ENCODE measurements at places on chromosomes 4 and X.
A peak's percentile ranks its signal among the peaks of the same experiment; 100 is the strongest.

DNA sequence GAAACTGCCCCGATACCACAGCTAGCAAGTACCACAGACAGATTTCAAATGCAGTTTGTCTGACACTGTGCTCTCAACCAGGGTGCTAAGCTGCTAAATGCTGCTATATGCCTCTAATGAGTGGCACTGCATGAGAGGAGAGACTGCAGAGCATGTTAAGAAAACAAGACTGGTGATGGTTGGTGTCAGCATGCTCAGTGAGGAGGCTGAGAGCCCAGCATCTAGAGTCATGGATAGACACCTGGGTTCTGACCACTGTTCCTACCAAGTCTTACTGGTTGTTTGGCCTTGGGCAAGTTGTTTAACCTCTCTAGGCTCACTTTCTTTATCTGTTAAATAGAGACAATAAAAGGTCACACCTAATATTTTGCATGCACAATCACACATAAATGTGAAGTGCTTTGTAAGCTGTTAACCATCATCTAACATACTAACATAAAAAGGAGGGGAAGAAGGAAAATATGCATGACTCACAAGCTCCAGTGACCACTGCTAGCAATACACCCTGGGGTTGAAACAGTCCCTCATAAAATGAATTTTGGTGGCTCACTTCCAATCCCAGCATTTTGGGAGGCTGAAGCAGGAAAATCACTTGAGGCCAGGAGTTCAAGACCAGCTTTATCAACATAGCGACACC is 20.7 kb downstream of the HHIP start:
- no peak for DNase-seq

DNA sequence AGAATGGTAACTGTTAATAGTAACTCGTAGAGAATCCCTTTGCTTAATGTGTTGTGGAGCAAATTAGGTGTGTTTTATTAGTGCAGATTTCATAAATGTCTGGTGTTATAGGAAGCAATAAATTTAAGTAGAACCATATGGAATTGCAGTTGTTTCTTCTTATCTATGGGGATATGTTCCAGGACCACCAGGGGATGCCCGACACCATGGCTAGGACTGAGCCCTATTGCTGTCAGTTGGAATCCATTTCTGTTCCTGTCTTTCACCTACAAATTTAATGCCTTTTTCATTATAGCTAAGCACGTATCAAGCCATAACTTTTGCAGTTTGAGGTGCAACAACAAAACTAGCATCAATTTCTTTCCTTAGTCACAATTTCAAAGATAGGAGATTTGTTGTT is 72.5 kb downstream of the DDIT4L start:
- DNase-seq: no peak

DNA sequence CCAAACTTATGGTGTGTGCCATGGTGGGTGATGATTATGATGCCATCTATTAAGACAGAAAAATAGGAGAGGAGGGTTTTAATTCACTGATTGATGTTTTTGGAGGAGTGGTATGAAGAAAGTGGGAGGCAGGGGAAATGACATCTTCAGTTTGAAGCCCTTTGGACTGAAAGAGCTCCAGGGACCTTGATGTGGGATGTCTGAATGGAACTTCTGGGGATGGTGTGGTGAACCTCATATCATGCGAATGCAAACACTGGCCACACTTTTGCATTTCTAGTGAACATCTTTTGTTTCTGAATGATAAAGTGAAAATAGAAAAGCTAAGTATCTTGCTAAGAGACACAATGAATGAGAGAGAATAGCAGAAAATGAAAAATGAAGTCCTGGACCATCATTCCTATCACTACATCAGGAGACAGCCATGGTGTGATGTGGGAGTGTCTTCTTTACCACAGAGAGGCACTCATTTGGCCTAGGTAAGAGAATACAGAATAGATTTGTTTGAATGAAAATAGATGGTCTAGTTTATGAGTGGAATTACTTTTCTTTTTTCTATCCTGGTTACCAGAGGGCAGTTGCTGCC is 123.5 kb downstream of the ZNF827 start:
- no peak for DNase-seq

DNA sequence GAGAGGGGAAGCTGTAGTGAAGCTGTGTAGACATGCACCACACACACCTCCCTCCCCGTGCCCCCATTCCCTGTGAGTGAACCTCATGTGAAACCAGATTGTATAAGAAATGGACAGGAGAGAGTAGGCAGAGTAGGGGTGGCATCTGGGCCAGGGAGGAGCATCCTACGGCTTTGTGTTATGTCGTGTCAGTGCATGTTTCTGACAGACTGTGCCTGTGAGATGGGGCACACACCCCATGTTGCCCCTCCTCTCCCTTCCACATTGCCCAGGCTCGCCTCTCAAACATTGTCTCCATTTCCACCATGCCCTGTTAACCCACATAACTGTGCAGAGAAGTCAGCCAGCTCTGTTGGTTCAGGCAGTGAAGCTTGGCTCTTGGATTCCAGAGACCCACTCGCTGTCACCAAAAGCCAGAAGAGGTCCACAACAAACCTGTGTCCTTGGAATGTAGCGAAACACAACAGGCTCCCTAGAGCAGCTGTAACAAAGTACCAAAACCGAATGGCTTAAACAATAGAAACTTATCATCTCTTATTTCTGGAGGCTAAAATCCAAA is 56.1 kb downstream of the SLC9A6 start:
- DNase-seq: no peak

- no peak for DNase-seq
Measured at GRCh38 chr4:98485816-98486345, 172.5 kb downstream of the TSPAN5 start.

DNA sequence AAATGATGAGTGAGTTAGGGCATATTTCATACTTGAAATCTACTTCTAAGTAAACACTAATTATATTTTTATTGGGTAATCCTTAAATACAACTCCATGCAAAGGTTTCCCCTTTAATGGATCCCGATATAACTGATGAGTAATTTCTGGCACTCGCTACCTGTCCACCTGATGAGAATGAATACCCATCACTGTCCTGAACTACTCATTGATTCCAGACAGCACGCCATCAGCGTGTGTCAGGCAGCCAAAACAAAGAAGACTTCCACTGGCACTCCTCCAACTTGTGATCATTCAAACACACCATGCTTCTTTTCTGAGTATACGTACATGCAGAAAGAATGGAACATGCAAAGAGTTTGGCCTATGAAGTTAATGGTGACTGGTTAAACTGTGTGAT is 69.4 kb downstream of the HCCS start:
- DNase-seq: no peak

DNA sequence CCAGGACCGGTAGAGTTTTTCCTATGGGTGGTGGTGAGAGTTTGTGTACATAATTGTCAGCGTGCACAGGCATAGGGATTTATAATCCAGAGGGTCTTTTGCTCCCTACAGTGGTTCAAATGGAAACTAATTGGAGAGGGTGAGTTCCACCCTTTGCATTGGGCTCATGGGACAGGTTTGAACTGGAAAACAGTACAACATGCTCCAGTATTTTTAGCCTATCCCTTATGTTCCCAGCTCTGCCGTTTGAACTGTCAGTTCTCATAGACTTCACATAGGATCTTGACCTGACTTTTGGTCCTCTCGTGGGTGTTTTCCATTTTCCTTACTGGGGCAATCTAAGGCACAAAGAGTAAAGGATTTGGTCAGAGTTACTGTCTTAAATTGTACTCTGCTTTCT is 31.8 kb downstream of the FHL1 start:
- no peak for DNase-seq

- no peak for DNase-seq
Measured at GRCh38 chrX:12997906-12998687, 23.2 kb downstream of the TMSB4X start.

- DNase-seq: no peak
Measured at GRCh38 chrX:81208916-81209315, 7.0 kb downstream of the SH3BGRL start.

GRCh38 chr4:7338876-7339623 is 95.7 kb downstream of the PSAPL1 start:
- DNase-seq: no peak

DNA sequence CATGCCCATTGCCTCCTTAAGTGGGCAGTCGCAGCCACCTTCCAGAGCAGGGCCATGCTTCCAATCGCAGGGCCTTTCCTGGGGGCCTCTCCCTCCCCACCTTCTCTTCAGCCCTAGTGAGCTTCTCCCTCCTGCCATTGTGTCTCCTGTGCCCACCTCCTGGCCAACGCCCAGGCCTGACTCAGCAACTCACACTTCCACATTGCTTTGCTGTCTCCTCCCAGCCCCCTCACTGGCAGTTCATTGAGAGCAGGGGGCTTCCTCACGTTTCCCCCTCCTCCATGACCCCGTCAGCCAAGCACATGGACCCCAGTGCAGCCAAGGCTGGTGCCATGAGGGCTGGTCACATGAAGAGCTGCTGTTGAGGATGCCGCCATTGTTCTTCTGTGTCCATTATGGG is 25.9 kb downstream of the HTRA3 start:
- DNase-seq: no peak

DNA sequence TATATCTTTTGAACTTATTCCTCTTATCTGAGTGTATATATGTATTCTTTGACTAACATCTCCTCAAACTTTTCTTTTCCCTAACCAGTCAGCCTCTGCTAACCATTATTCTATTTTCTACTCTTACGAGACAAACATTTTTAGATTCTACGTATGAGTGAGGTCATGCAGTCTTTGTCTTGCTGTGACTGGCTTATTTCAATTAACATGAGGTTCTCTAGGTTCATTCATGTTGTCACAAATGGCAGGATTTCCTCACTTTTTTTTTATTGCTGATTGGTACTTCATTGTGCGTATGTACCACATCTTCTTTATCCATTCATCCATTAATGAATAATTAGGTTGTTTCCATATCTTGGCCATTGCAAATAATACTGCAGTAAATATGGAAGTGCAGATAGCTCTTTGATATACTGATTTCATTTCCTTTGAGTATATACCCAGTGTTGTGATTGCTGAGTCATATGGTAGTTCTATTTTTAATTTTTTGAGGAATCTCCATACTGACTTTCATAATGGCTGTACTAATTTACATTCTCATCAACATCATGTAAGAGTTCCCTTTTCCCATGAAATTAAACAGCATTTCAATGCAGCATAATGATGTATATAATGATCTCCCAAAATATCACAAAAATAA is 80.1 kb downstream of the HS3ST1 start:
- no peak for DNase-seq

DNA sequence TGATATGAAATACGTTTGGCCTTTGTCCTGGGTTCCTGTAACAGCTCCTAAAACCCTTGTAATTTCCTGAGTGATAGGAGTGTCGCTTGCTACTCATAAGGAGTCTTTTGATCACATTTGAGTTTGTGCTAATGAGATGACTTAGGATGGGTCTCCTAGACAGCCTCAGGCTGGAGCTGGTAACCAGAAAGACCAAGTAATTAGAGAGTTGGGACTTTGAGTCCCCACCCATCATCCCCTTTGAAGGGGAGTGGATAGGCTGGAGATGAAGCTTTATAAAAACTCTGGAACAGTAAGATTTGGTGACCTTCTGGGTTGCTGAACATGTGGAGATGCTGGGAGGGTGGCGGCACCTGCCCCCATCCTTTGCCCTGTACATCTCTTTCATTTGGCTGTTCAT is 2.9 kb downstream of the SEC24B start:
- DNase-seq: peak; percentile 32

GRCh38 chr4:4658052-4658451 is 116.2 kb upstream of the STX18 start:
- DNase-seq: no peak

DNA sequence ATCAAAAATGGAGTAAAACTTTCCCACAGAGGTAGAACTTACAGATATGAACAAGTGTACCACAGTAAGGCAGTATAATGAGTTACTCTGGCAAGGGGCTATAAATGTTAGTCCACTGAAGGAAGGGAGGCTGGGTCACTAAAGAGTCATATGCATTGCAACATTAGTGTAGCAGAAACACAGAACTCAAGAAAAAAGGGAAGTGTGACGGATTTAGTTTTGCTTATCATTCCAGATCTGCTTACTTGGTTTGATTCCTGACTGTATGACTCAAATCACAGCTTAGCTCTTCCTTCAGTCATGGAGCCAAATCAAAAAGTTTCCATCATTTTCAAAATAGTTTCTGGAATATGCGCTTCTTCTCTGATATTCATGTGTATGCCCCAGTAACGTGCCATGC is 148.7 kb downstream of the FSTL5 start:
- no peak for DNase-seq

DNA sequence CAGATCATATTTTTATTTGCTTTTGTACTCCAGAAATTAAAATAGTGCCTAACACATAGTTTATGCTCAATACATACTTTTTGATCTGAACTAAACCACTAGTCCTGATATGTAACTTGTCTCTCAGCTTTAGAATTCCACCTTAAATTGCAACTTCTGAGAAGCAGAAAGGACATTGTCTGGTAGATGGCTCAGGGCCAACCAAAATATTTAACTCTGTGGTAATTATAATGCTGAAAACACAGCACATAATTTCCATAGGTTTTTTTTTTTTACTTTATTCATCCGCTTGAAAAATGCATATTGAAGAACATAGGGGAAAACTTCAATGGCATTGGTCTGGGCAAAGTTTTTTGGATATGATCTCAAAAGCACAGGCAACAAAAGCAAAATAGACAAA is 59.3 kb downstream of the AREG start:
- DNase-seq: no peak

DNA sequence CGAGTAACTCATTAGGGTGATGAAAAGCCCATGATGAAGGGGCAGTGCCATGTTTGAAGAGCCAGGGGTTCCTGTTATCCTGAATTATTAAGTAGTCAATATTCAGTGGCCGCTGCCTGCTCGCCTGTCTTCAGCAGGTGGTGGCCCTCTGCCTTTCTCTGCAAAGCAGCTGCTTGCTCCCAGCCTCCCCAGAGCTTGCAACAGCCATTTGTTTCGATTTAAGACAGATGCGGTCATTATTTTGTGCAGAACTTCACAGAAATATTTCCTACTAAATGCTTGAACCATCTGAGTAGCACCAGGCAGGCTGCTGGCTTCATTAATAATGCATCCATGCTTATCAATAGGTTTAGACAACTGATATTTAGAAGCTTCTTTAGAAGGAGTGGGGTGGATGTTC is 104.3 kb upstream of the TTC29 start:
- DNase-seq: no peak

- peak; percentile 31 for DNase-seq
Measured at GRCh38 chr4:138576684-138577083, 334.5 kb upstream of the SLC7A11 start.

DNA sequence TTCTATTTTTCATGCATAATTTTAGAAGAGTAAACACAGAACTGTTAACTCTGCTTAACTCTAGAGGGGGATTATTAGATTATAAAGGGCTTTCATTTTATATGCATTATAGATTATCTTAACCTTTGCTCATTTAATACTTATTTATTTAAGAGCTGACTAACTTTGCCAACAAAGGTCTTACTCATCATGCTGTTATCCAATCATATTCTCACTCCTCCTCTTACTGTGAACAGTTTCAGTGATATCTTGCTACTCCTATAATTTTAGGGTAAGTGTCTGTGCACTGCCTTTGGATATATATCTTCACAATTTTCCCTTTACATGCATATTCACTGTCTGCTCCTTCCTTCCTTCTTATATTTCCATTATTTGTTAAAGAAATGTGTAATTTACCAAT is 1814.9 kb downstream of the STIM2 start:
- no peak for DNase-seq
